PC-3 (cell line): ENCODE measurements at places on chromosomes 16 and 17. TPM values are rescaled to one million over a fixed set of nuclear protein-coding genes. Genes with fewer than 3 reads are reported as not detected.
A peak's percentile ranks its signal among the peaks of the same experiment; 100 is the strongest.

GRCh38 chr17:8227238-8227581, 16.8 kb upstream of the AURKB start:
- peaks cover 4% of the 10 kb centered on the region for H3K36me3 ChIP-seq
- H3K27ac ChIP-seq: no peak overlapping the region
- no peak for DNase-seq
- H3K4me1 ChIP-seq: peaks cover 10% of the 10 kb centered on the region
- no peak overlapping the region for H3K4me3 ChIP-seq

DNA sequence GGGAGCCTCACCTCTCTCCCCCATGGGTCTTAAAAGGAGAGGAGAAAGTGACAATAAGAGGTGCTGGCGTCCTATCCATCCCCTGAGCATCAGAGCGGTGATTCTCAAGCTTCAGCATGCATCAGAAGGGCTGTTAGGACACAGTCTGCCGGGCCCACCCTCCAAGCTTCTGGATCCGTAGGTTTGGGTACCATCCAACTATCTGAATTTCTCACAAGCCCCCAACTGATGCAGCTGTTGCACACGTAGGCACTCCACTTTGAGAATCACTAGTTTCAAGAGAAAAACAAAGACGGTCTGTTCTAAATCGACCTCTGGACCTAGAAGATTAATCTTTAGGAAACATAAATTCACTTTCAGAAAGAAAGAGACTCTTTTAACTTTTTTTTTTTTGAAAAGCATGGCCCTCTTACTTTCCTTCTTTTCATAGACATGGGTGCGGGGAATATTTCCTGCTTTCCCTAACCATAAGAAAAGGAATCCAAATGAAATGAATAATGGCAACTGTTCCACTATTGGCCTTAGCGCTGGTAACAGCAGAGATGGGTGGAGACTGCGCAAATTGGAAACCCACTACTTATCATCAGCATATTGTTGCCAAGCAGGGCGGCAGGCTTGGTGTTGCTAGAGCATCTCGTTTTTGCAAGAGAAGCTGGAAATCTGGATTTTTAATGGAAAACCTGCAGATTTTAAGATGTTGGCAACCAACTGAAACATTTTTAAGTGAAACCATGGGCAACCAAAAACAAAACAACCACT, 144.4 kb downstream of the GAS7 start:
- no peaks in the 10 kb centered on the region for H3K36me3 ChIP-seq
- H3K27me3 ChIP-seq: peaks cover 52% of the 10 kb centered on the region
- H3K4me3 ChIP-seq: no peak overlapping the region
- H3K27ac ChIP-seq: no peak overlapping the region
- DNase-seq: no peak

- no peaks in the 10 kb centered on the region for H3K27me3 ChIP-seq
- no peak overlapping the region for H3K27ac ChIP-seq
- H3K36me3 ChIP-seq: no peaks in the 10 kb centered on the region
- no peak overlapping the region for H3K4me3 ChIP-seq
- H3K4me1 ChIP-seq: peaks cover 12% of the 10 kb centered on the region
- peak; percentile 9 for DNase-seq
Measured at GRCh38 chr16:85491058-85491771, 121.9 kb upstream of the GSE1 start.

GRCh38 chr16:1152651-1153259, at the start of gene CACNA1H:
CACNA1H (plus strand) TSS chr16:1153106; CDS start chr16:1153738, 632 bp downstream.
- no peak for DNase-seq
- H3K4me1 ChIP-seq: peaks cover 11% of the 10 kb centered on the region; the same call in 1 of the 2 replicates
- no peaks in the 10 kb centered on the region for H3K36me3 ChIP-seq
- no peak within 1 kb of the TSS for H3K27ac ChIP-seq

- peak; percentile 78 for DNase-seq
- peak overlapping the region; percentile 15; the same call in 1 of the 2 replicates for H3K4me3 ChIP-seq
- H3K36me3 ChIP-seq: no peaks in the 10 kb centered on the region
- no peaks in the 10 kb centered on the region for H3K27me3 ChIP-seq
- H3K4me1 ChIP-seq: peaks cover 17% of the 10 kb centered on the region
Measured at GRCh38 chr17:13750816-13751793, 149.4 kb upstream of the HS3ST3A1 start.

GRCh38 chr17:58052945-58053715, 30.1 kb upstream of the DYNLL2 start:
- peaks cover 12% of the 10 kb centered on the region for H3K4me1 ChIP-seq
- H3K27ac ChIP-seq: no peak overlapping the region
- no peak overlapping the region for H3K4me3 ChIP-seq
- no peak for DNase-seq
- H3K36me3 ChIP-seq: no peaks in the 10 kb centered on the region

GRCh38 chr17:3507869-3508268, 32.1 kb downstream of the ASPA start:
- no peaks in the 10 kb centered on the region for H3K36me3 ChIP-seq
- no peak for DNase-seq
- H3K27ac ChIP-seq: no peak overlapping the region
- H3K27me3 ChIP-seq: no peaks in the 10 kb centered on the region
- no peak overlapping the region for H3K4me3 ChIP-seq
- H3K4me1 ChIP-seq: no peaks in the 10 kb centered on the region

GRCh38 chr16:85774811-85775210, 23.9 kb upstream of the C16orf74 start:
- H3K27ac ChIP-seq: no peak overlapping the region
- peaks cover 5% of the 10 kb centered on the region; the same call in 1 of the 2 replicates for H3K36me3 ChIP-seq
- H3K27me3 ChIP-seq: no peaks in the 10 kb centered on the region
- H3K4me3 ChIP-seq: no peak overlapping the region
- peaks cover 29% of the 10 kb centered on the region for H3K4me1 ChIP-seq

DNA sequence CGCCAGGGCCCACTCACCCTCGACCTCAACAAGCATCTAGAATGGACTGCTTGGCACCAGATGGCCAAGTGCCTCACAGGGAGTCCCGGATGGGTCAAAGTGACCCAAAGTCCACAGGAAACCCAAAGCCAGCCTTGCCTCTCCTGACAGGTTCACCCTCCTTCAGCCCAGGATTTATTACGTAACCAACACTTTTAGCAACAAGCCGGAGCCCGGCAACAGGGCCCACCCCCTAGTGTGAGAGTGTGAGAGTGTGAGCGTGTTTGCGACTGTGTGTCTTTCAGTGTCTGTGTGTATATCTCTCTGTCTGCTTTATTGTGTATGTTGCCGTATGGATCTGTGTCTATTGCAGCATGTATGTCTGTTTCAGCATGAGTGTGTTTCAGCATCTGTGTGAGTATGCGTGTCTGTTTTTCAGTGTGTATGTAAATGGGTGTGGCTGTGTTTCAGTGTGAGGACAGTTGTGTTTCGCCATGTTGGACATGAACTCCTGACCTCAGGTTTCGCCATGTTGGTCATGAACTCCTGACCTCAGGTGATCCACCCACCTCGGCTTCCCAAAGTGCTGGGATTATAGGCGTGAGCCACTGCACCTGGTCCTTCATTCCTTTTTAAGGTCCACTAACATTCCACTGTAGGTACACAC, 13.7 kb upstream of the PEMT start:
- DNase-seq: no peak
- no peak overlapping the region for H3K27ac ChIP-seq
- H3K4me3 ChIP-seq: no peak overlapping the region
- no peaks in the 10 kb centered on the region for H3K36me3 ChIP-seq

- DNase-seq: no peak
- peak overlapping the region; percentile 94 for H3K27ac ChIP-seq
- H3K4me3 ChIP-seq: peak overlapping the region; percentile 76
- H3K4me1 ChIP-seq: peaks cover 21% of the 10 kb centered on the region
Measured at GRCh38 chr17:7484919-7485377, 782 bp downstream of the POLR2A start.

DNA sequence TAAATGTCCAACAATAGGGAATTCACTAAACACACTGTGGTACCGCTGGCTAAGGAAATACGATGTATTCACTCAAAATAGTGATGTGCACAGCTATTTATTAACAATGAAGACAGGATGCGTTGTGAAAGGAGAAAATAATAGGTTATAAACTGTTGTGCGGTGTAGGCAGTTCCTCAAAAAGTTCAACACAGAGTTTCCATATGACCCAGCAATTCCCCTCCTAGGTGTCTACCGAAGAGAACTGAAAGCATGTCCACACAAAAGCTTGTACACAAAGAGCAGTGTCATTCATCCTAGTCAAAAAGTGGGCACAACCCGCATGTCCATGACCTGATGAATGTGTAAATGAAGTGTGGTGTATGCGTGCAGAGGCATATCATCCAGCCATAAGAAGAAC, 1.2 kb upstream of the CES1 start:
- no peak for DNase-seq
- H3K27me3 ChIP-seq: no peaks in the 10 kb centered on the region
- H3K36me3 ChIP-seq: no peaks in the 10 kb centered on the region
- no peak overlapping the region for H3K4me3 ChIP-seq

DNA sequence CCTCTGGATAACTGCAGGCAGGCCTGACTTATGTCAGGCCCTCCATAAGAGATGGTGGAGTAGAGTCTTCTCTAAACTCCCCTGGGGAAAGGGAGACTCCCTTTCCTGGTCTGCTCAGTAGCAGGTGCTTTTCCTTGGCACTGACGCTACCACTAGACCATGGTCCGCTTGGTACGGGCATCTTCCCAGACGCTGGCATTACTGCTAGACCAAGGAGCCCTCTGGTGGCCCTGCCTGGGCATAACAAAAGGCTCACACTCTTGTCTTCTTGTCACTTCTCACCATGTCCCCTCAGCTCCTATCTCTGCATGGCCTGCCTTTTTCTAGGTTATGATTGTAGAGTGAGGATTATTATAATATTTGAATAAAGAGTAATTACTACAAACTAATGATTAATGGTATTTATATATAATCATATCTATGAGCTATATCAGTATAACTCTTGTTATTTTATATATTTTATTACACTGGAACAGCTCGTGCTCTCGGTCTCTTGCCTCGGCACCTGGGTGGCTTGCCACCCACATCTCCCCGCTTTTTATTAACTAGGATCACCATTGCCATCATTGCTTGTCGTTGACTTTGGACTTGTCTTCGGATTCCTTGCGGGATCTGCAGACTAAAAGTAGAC, 59.8 kb upstream of the ARL4D start:
- peaks cover 15% of the 10 kb centered on the region for H3K4me1 ChIP-seq
- no peaks in the 10 kb centered on the region for H3K36me3 ChIP-seq
- H3K27ac ChIP-seq: no peak overlapping the region
- H3K27me3 ChIP-seq: no peaks in the 10 kb centered on the region

DNA sequence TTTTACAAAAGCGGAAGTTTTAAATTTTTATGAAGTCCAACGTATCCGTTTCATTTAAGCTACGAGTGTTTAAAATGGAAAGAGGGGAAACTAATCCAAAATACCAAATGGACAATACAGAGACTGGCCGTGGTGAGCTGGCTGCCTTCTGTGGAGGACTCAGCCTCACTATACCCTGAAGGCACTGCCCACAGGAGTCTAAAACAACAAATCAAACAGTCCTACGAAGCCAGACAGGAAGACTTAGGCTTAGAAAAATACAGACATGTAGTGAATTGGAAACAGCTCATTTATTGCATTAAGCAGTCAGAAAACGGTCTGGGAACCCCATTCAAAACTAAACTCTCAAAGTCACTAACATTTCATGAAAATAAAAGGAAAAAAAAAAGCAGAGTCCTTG, 75.1 kb downstream of the CYTH1 start:
- peaks cover 32% of the 10 kb centered on the region for H3K4me1 ChIP-seq
- H3K4me3 ChIP-seq: no peak overlapping the region; the same call in 1 of the 2 replicates
- peak; percentile 33 for DNase-seq
- peak overlapping the region; percentile 65 for H3K27ac ChIP-seq

DNA sequence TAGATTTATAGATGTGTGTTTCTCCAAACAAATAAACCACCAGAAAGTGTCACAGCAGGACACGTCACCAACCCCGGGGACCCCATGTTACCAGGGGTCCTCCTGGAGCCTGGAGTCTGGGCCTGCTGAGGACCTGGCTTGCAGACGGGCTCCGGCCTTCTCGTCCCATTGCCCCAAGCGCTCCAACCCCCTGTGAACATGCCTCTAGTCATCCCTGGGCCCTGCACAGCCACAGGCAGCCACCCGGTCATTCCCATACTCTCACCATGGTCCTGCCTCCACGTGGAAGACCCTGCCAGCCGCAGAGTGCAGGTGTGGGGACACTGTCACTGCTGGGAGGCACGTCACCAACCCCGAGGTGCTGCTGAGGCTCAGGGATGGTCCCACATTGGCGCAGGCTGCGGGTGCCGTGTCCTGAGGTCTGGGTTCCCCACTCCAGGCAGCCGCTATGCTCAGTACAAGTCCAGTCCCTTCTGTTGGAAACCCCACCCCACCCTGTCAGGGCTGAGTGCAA, 4.5 kb downstream of the SECTM1 start:
- DNase-seq: no peak
- H3K4me3 ChIP-seq: no peak overlapping the region
- no peaks in the 10 kb centered on the region for H3K27me3 ChIP-seq
- H3K27ac ChIP-seq: no peak overlapping the region

DNA sequence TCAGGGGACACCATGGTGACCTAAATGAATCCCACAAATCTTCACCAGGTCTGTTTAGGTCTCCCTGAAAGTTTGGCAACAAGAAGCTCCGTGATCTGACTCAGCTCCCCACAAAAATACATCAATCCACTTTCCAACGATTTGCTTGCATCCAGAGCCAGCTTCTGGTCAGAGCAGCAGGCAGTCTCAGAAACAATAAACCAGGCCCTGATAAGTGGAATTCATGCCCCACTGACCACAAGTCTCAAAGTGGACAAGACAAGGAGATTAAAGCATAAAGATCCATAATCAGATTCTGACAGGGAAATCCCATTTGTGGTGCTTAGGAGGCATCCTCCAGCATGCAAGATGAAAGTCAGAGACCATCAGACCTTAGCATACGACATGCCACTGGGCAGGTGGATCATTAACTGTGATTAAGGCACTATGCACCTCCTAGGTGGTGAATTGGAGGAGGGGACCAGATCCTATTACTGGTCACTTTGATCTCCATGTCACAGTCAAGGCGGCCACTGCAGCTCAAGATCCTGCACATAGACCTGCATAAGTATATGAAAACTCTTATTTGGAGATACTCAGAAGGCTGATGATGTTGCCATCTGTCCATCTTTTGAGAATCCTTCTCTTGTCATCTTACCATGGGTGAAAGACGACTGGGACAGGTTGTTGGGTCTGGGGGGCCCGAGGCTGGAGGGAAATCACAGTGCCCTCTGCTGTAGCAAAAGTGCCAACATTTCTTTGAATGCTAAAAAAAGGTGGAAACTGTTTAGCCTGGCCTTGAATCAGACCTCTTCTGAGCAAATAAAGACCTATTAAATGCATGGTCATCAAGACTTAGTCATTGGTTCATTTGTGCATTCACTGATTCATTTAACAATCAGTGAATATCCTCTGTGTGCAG, 309.2 kb upstream of the CCL2 start:
- no peak overlapping the region for H3K4me3 ChIP-seq
- no peak for DNase-seq
- H3K36me3 ChIP-seq: no peaks in the 10 kb centered on the region
- H3K27ac ChIP-seq: no peak overlapping the region

Gene NT5C
- total RNA-seq: 116 and 131 TPM in 2 replicates

Gene KCNAB3
- 0.26 and 0.75 TPM in 2 replicates for total RNA-seq

Gene USP43
- 8.1 and 10.0 TPM in 2 replicates for total RNA-seq

Gene TOB1
- total RNA-seq: 28.7 and 39.3 TPM in 2 replicates

Gene MSRB1
- 24.6 and 25.7 TPM in 2 replicates for total RNA-seq

Gene LLGL2
- total RNA-seq: 92.9 and 122 TPM in 2 replicates

Gene SNAI3
- 0.22 and 0.46 TPM in 2 replicates for total RNA-seq

Gene CLCN7
- 48.2 and 66.6 TPM in 2 replicates for total RNA-seq
